ENCODE measurements at places on chromosomes 3 and 15.

DNA sequence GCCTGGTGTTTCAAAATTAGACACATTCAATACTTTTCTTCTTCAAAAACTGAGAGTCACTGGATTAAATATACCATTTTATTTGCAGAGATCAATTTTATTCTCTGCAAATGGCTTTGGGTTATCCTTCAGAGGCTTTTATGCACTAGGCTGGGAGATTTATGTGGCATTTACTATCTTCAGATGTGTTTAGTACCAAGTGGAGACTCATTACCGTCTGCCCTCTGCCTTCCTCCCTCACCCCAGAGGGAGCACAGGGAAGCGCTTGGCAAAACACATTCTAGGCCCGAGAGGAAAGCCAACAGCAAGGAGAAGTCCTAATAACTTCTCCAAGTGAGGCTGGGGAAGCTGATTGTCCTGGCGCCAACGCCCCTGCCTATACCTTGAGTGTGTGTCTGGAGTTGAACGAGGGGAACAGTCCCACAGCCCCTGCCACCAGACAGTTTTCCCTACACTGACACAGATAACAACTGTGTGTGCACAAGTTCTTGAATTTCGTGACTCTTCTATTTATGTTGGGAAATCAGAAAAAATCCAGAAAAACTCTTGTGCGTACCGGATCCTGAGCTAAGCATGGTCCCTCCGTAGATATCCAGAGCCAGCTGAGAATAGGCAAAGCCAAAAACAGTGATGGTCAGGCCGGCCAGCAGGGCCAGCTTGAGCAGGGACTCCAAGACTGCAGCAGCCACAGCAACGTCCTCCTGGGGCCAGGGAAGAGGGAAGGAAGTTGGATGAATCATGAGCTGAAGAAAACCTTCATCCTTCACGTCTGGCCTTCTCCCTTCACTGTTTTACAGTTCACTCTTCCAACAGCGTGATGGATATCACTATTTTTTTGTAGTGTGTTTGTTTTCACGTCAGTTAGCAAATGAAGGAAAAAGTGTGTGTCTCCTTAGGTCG, 26.6 kb downstream of the RFT1 start:
- DNase-seq, result no peak

DNA sequence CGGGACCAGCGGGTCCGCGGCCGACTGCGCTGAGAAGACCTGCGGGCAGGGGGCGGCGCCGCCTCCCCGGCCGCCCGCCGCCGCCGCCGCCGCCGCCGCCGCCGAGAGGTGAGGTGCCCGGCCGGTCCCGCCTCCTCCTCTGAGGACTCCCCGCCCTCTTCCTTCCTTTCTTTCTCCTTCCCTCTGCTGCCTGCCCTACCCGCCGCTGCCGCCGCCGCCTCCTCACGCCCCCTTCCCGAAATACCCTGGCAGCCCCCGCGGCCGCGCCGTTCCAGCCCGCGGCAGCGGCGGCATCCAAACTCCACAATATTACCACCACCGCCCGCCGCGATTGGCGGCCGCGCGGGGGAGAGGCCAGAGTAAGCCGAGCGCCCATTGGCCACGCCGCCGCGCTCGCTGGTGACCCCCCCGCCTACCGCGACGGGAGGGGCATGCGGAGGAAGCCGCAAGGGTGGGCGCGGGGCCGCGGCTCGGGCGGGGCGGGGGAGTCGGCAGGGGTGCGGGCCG, 61.8 kb upstream of the ANKRD28 start:
- DNase-seq, result peak; percentile 93

- peak; percentile 24 for DNase-seq
These were observed 13.2 kb upstream of the PIK3R4 start for GRCh38 chr3:130759692-130760338.

- DNase-seq, result no peak
These were observed 148.1 kb downstream of the NEK11 start for GRCh38 chr3:131174752-131175151.

DNA sequence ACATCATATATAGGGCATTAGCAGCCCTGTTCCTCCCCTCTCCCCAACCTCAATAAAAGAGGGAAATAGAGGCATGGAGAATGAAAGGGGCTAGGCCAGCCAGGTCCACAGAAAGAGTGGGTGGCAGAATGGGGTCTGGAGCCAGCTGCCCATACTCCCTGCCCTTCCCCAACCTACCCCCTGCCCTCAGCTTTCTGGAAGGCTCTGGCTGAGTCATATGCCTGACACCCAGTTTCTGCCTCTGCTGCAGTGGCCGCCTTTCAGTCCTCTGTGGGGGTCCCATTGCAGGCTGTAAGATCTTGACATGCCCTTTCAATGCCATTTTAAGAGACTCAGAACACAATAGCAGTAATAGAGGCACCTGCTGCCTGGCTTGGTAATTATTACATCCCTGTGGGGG, 95.7 kb downstream of the LINGO1 start:
- DNase-seq, result no peak

DNA sequence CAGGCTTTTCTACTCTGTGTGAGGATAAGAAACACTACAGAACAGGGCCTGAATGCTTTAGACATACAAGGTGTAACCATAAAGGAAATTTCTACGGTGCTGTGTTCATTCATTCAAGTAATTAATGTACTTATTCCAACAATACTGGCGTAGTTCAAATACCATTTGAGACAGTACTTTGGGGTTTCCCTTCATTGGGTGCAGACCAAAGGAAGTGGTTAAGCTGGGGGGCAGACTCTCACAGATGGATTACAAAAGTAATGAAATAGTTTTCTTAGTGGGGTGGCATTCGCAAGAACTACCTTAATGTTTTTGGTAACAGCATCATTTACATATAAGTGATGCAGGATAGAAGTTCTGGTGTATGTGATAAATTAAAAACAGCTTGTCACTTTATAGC, 65.9 kb downstream of the BTD start:
- no peak for DNase-seq

DNA sequence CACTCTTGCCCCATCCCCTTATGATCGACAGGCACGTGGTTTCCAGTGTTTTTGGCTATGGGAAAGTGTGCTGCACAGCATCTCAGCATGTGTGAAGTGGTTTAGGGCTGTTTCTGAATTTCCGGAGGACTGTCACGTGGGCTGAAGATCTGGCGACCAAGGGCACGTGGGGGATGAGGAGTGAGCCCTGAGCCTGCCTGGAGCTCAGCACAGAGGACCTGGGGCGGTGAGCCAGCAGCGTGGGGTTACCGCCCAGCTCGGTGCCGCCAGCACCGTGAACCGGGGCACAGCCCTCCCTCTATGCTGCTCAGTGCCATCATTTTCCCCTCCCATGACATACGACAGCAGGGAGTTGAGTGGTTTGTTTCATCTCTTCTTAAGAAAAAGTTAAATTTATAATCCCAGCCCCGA, 150.2 kb downstream of the DNAJB8 start:
- DNase-seq, result no peak

DNA sequence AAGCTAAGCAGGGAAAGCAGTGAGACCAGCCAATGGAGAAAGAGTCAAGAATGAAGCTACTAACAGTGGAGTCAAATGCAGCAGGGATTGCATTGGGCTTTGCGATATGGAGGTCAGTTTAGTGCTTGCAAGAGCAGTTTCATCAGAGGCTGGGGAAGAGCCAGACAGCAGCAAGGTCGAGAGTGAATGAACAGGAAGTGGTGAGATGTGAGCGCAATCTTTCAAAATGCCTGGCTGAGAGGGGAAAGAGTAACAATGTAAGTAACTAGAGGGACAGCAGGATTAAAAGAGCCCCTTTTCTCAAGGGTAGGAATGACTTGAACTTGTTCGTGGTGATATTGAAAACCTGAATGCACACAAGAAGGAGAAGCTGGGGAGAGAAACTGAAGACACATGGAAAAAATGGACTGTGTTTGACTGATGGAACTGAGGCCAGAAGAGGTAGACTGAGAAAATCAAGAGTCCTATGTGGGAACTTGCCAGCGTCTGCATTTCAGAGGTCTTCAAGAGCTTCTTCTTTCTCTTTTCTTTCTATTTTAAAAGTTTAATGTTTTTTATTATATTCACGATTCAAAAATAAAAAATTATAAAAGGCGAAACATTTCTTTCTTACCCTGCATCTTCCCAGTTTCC, 30.6 kb upstream of the GPR160 start:
- no peak for DNase-seq

Measured in Caki2 (cell line).